Activated CD4-positive, alpha-beta T cell treated with anti-CD3 and anti-CD28 coated beads for 36 hours (primary cell): ENCODE measurements at places on chromosomes 1 and 21. TPM values are rescaled to one million over a fixed set of nuclear protein-coding genes. Genes with fewer than 3 reads are reported as not detected.

Gene LAD1
- not detected for total RNA-seq

Gene CHIA
- total RNA-seq = not detected

Gene KRTAP13-2
- not detected for total RNA-seq

Gene FAM110D
- not detected for total RNA-seq

Gene C1orf87
- total RNA-seq = not detected

Gene NR5A2
- not detected for total RNA-seq
